ENCODE measurements at places on chromosomes 16 and 17.

- no peak for DNase-seq
Measured at GRCh38 chr17:50128441-50129352, 1.3 kb downstream of the SAMD14 start.

GRCh38 chr16:1674751-1675664 lies 3.1 kb upstream of the JPT2 start:
- no peak for DNase-seq

DNA sequence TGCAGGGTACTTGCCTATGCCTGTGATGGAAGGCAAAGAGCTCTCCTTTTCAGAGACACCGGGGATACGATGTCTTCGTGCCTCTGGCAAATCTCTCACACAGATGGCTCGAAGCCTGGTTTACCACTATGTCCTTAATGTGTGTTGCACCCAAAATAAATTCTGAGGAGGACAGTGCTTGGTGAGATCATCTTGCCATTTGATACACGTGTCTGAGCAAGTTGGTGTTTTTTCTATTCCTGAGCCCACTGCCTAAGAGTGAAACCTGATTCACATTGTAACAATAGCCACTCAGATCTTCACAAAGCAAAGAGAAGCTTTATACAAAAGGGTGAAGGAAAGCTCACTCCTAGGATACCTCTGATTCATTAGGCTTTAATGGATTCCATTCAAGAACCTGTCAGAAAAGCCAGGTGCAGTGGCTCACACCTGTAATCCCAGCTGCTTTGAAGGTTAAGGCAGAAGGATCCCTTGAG lies 33.1 kb upstream of the AKAP1 start:
- no peak for DNase-seq

- no peak for DNase-seq
Measured at GRCh38 chr17:44558334-44558709, 1.0 kb downstream of the FZD2 start.

GRCh38 chr17:59807892-59808509 lies 84.7 kb downstream of the TUBD1 start:
- no peak for DNase-seq

DNA sequence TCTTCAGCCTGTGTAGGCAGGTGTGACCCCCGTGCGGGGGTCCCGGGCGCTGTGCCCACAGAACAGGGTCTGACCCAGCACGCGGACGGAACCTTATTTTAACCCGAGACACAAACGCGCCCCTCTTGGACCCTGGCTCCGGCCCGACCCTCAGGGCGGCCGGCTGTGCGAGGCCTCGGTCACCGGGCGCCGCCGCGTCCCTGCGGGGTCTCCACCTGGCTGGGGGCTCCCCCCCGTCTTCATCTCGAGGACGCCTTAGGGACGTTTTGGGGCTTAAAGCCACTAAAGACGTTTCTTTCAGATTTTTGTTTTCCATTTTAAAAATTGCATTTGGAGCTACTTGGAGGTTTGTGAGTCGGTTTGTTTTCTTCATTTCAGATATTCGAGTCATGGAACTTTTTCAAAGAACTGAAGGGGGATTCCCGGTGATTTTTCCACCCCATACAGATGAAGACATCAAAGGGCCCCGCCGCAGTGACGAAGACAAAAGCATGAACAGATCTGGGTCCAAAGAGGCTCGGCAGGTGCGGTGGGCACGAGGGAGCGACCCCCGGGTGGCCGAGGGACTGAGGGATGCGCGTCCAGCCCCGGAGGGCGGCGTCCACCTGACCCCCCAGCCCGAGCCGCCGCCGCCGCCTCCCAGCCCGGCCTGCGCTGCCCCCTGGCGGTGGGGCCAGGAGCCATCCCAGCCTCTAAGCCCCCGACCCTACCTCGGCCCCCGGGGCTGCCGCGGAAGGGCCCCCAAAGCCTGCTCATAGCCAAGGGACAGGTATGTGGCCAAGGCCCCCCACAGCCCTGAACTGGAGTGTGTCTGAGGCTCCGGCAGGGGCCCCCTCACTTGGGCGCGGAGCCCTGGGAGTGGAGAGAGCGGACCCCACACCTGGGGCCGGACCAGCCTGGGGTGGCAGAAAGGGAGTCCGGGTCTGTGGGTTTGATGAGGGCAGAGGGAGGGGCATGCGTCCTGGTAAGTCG lies 3.8 kb upstream of the CD7 start:
- no peak for DNase-seq

GRCh38 chr17:62787366-62787765 lies 20.7 kb downstream of the MARCHF10 start:
- DNase-seq = no peak

GRCh38 chr17:45841883-45842525 lies 2.7 kb upstream of the SPPL2C start:
- DNase-seq = no peak

- DNase-seq = no peak
Measured at GRCh38 chr16:48562475-48562874, 47.5 kb downstream of the N4BP1 start.

- no peak for DNase-seq
Measured at GRCh38 chr16:85781156-85781555, 18.2 kb downstream of the EMC8 start.

GRCh38 chr17:49829026-49829425 lies 18.8 kb downstream of the TAC4 start:
- DNase-seq = no peak

DNA sequence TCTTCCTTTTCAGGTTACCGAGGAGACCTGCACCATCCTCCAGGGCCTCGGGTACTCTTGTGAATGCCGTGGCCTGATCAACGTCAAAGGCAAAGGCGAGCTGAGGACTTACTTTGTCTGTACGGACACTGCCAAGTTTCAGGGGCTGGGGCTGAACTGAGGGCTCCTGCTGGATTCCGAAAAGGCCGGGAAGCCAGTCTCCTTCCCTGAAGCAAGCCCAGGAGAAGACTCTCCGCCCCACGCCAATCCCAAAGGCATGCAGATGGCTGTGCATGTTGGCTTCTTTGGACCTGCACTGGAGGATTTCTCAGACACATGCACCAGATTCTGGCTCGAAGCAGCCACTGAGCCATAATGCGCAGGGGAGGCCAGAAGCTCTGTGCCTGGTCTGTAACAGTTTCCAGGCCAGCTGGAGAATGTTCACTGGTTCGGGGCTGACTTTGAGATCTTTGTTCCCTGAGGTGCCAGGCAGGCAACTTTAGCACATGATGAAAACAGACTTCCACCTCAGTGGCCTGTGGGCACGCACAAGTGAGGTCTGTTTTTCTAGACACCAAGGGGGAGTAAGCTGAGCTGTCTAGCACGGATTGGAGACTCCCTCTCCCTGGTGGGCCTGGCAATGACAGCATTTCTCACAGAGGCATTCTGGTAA lies 49.1 kb downstream of the ADCY7 start:
- no peak for DNase-seq

- DNase-seq = no peak
Measured at GRCh38 chr17:7745748-7746470, 28.4 kb downstream of the DNAH2 start.

- no peak for DNase-seq
Measured at GRCh38 chr16:89504091-89504490, 4.1 kb upstream of the SPG7 start.
